ENCODE measurements at places on chromosomes 6 and 20. TPM values are rescaled to one million over a fixed set of nuclear protein-coding genes. Genes with fewer than 3 reads are reported as not detected.

DNA sequence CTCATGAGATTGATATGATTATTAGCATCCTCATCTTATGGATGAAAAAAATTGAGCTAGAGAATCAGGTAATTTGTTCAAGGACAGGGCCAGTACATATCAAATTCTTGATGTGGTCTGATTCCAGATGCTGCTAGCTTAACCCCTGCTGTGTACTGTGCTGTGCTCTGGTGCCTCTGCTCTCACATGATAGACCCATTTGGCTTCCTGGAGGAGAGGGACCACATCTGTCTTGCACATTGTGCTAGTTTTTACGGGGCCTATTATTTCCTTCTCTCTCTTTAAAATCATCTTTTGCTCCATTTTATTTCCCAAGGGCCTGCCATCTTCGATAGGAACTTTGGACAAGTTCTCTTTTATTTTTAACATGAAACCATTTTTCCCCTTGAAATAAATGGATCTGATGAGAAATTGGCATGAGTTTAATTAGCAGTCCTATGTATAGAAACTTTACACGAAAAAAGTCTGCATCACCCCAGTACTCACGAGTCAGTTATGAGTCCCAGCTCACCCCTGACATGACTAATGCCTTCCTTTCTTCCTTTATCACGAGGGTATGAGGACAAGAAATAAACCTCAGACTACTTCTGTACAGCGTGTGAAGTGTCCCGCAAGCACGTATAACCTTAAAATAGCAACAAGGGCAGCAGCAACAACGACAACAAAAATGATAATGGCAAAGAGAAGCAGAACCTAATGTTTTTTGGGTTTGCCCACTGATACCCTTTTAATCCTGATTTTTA lies 26.5 kb downstream of the CD109 start:
- H3K27ac ChIP-seq, result no peak overlapping the region
- no peak for DNase-seq
- H3K4me1 ChIP-seq, result peaks cover 4% of the 10 kb centered on the region
- no peaks in the 10 kb centered on the region for H3K36me3 ChIP-seq
- H3K27me3 ChIP-seq, result no peaks in the 10 kb centered on the region
- H3K4me3 ChIP-seq, result no peak overlapping the region

- peaks cover 13% of the 10 kb centered on the region for H3K4me1 ChIP-seq
- H3K4me3 ChIP-seq, result no peak overlapping the region
- DNase-seq, result no peak
- no peaks in the 10 kb centered on the region for H3K27me3 ChIP-seq
- H3K36me3 ChIP-seq, result peaks cover 54% of the 10 kb centered on the region
Measured at GRCh38 chr6:37454420-37455140, 21.6 kb downstream of the CMTR1 start.

DNA sequence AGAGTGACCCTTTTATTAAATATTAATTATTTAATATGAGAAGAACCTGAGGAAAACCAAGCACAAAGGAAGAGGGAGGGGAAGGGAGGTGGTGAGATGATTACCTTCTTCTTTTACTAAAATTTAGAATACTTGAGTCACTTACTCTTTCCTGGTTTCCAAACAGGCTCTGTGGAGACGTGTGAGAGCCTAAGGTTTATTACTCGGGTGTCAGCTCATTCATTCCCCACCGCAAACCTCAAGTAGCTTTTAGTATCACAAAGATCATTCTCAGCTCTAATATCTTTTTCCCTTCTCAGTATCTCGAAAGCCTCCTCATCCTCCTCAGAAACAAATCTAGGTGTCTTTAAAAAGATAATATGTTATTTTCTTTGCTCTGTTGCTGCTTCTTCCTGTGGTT lies 497.2 kb upstream of the JARID2 start:
- no peaks in the 10 kb centered on the region for H3K36me3 ChIP-seq
- no peaks in the 10 kb centered on the region for H3K27me3 ChIP-seq
- H3K4me1 ChIP-seq, result no peaks in the 10 kb centered on the region
- H3K27ac ChIP-seq, result no peak overlapping the region
- H3K4me3 ChIP-seq, result no peak overlapping the region

GRCh38 chr6:169513478-169514193 lies 188.2 kb downstream of the WDR27 start:
- no peak overlapping the region for H3K4me3 ChIP-seq
- DNase-seq, result no peak
- no peaks in the 10 kb centered on the region for H3K4me1 ChIP-seq
- no peaks in the 10 kb centered on the region for H3K36me3 ChIP-seq
- no peaks in the 10 kb centered on the region for H3K27me3 ChIP-seq

- DNase-seq, result no peak
- H3K27ac ChIP-seq, result no peak overlapping the region
- peaks cover 15% of the 10 kb centered on the region for H3K4me1 ChIP-seq
- H3K27me3 ChIP-seq, result no peaks in the 10 kb centered on the region
- H3K36me3 ChIP-seq, result no peaks in the 10 kb centered on the region
Measured at GRCh38 chr20:50169329-50169823, 15.9 kb upstream of the PEDS1 start.

GRCh38 chr6:40788661-40789655 lies 201.8 kb upstream of the LRFN2 start:
- no peaks in the 10 kb centered on the region for H3K36me3 ChIP-seq
- H3K27me3 ChIP-seq, result no peaks in the 10 kb centered on the region
- H3K27ac ChIP-seq, result no peak overlapping the region
- no peak for DNase-seq

DNA sequence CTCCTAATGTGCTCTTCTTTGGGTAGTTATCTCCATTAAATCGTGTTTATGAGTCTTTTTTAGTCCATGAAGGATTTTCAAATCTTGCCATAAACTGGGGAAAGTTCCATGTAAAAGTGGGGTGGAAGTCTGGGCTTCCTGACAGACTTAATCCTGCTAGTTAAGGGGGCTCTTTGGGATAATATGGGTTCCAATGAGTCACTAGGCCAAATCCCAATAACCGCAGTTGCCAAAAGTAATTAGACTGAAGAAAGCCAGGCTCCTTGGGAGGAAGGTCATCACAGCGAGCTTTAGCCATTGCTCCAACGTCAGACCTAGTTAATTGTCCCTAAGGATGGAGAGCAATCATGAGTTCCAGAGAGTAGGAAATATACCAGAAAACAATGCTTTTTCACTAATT lies 10.8 kb downstream of the RSPO3 start:
- DNase-seq, result no peak
- no peak overlapping the region for H3K4me3 ChIP-seq
- H3K27me3 ChIP-seq, result no peaks in the 10 kb centered on the region

GRCh38 chr6:112038756-112039430 lies 15.0 kb upstream of the CCN6 start:
- DNase-seq, result no peak
- peaks cover 6% of the 10 kb centered on the region for H3K4me1 ChIP-seq
- H3K27me3 ChIP-seq, result no peaks in the 10 kb centered on the region
- H3K27ac ChIP-seq, result peak overlapping the region; percentile 78

- no peaks in the 10 kb centered on the region for H3K27me3 ChIP-seq
- no peak overlapping the region for H3K4me3 ChIP-seq
- peaks cover 42% of the 10 kb centered on the region for H3K36me3 ChIP-seq
- H3K4me1 ChIP-seq, result no peaks in the 10 kb centered on the region
Measured at GRCh38 chr20:36805396-36805795, 31.8 kb upstream of the DSN1 start.

- H3K36me3 ChIP-seq, result peaks cover 32% of the 10 kb centered on the region
- no peak for DNase-seq
- H3K27me3 ChIP-seq, result no peaks in the 10 kb centered on the region
Measured at GRCh38 chr6:157944983-157945931, 36.4 kb upstream of the SYNJ2 start.

DNA sequence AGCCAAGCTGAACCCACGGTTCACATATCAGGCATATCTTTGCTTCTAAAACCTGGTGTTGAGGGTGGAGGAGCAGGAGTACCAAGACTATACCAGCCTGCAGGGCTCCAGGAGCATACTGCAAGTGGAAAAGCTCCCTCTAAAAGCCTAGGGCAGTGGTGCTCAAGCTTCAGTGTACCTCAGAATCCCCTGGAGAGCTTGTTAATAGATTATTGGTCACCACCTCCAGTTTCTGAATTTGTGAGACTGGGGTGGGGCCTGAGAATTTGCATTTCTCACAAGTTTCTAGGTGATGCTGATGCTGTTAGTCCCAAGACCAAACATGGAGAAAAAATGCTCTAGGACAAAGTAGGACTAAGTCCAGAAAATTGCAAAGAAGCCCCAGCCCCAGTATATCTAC lies 65.4 kb downstream of the FILIP1 start:
- peaks cover 65% of the 10 kb centered on the region for H3K4me1 ChIP-seq
- H3K4me3 ChIP-seq, result no peak overlapping the region
- H3K27ac ChIP-seq, result peak overlapping the region; percentile 73
- no peaks in the 10 kb centered on the region for H3K36me3 ChIP-seq

The BPIFB1 gene
- not detected for total RNA-seq

The NECAB3 gene
- 24.0 TPM for total RNA-seq

The COL21A1 gene
- 53.7 TPM for total RNA-seq

The TP53TG5 gene
- total RNA-seq, result not detected

The TAGAP gene
- 3.2 TPM for total RNA-seq

The CFAP206 gene
- total RNA-seq, result not detected
